Activated CD8-positive, alpha-beta memory T cell treated with anti-CD3 and anti-CD28 coated beads for 1 hour (primary cell): ENCODE measurements at places on chromosomes 16 and 17.

DNA sequence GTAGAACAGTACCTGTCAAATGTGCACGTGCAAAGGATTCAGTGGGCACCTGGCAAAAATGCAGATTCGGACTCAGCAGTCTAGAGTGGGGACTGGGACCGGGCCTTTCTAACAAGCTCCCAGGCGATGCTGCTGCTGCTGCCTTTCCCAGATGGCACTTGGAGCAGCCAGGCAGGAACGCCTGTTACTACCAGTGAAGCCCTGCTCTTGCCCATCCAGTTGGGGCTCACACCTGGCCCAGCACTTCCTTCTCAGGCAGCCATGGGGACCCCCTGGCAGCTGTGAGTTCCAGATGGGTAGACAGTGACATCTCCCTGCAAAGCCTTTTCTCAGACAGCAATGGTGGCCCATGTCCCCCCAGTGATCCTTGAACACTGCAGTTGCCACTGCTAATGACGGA is 30.4 kb downstream of the KDM8 start:
- DNase-seq: no peak

- DNase-seq: no peak
These were observed 22.9 kb downstream of the ANKRD40 start for GRCh38 chr17:50684612-50685333.

GRCh38 chr16:88070341-88070740 is 119.1 kb downstream of the BANP start:
- no peak for DNase-seq

DNA sequence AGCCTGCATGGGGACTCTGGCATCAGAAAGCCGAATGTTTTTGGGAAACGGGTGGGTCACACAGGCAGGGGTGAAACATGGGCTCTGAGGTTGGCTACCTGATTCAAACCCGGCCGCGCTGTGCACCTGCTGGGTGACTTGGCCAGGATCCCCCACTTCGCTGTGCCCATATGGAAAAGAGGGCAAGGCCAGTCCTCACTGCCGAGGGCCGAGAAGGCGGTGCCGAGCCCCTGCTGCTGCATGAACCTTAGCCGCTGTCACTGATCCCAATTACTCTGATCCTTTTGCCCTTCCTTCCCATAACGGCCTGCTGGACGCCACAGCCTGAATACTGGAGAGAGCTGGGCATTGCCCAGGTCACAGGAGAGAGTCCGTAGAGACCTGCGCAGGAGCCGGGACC is 17.7 kb downstream of the KDM8 start:
- DNase-seq: no peak

- no peak for DNase-seq
These were observed 5.6 kb upstream of the RBL2 start for GRCh38 chr16:53428681-53429080.

- DNase-seq: no peak
These were observed 467.1 kb downstream of the WWOX start for GRCh38 chr16:78566397-78567073.

DNA sequence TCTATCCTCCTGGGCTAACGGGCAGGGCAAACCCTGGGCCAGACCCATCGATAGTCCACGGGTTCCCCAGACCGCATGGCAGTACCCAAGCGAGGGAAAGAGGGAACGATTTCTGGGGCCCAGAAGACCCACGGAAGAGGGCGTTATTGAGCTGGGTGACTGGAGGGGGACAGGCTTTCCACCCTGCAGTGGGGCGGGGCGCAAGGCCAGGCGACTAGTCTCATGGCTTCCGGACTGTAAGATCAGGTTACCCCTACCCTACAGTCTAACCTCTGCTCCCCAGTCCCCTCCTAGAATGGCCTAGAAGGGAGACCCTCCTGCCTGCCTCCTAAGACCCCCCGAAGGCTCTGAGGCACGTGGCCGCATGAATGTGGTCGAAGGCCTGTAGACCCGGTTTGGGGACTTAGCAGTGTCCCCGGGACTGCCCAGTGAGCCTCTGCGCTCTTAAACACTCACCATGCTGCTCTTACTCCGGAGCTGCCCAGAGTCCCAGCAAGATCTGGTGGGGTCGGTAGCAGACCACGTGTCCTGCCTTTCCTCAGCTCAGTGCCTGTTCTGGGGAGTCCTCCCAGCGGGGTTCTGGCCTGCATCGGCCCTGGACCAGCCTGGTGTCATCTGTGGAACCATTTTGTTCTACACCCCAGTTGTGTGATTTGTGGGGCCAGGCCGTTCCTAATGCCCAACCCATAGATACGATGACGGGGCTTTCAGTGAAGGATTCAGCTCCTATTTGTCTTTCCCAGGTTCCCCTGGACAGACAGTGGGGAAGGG is 13.2 kb upstream of the AURKB start:
- DNase-seq: no peak

DNA sequence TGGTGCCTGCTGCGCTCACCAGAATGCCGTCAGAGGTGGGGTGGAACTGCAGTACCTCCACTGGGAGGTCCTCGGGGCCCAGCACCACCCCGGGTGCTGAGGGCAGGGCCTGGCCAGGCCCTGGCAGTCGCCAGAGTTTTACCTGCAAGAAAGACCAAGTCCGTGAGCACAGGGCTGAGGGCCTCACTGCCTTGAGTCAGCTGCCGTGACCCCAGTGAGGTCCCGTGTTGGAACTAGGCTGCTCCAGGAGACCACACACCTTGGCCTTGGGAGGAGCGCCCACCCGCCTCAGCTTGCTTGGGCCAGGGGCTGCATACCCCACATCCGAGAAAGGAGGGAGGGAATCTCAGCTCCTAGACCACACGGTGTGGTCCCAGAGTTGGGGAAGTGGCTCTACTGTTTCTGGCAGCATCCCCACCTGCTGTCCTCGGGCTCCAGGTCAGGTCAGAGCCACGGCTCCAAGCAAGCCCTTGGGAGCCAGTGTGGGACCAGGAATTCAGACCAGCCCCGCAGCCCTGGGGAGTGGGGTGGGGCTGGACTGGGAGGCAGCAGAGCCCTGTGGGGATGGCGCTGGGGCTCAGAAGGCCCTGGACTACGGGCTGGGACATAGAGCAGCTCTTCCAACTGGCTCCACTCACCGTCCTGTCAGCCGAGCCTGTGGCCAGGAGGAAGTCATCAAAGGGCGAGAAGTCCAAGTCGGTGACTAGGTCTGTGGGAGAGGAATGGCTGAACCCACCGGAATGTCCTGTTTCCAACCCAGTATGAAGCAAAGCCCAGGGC is 8.7 kb downstream of the CORO7 start:
- no peak for DNase-seq

DNA sequence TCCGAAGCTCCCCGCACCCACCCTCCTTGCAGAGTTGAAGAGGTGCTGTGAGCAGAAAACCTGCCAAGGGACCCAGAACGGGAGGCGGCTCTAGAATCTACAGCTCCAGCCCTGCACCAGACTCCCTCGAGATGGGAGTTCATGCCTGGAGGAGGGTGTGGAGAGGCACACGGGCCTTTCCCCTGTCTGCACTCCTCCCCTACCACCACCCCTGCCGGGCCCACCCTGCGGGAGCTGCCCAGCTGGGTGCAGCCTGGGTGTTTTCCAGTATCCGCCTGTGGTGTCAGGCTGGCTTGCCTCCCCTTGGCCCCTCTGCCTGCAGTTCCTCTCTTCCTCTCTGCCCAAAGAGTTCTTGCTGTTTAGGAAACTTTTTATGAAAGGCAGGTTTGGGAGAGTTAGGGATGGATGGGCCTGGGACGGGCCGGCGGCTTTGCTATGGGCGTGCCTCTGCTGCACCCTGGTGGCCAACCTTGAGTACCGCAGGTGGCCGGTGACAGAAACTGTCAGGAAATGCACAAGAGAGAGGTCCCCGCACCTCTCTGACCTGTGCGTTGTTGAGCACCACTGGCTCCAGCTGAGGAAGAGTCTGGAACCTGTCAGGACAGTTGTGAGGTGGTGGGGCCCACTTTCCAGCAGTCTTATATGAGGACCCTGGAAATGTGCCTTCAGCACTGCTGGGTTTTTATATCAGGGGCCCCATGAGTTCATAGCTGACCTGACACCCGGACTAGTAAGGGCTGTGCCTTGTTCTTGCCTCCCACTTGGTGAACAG is 354.1 kb downstream of the SEC14L1 start:
- peak; percentile 41 for DNase-seq

DNA sequence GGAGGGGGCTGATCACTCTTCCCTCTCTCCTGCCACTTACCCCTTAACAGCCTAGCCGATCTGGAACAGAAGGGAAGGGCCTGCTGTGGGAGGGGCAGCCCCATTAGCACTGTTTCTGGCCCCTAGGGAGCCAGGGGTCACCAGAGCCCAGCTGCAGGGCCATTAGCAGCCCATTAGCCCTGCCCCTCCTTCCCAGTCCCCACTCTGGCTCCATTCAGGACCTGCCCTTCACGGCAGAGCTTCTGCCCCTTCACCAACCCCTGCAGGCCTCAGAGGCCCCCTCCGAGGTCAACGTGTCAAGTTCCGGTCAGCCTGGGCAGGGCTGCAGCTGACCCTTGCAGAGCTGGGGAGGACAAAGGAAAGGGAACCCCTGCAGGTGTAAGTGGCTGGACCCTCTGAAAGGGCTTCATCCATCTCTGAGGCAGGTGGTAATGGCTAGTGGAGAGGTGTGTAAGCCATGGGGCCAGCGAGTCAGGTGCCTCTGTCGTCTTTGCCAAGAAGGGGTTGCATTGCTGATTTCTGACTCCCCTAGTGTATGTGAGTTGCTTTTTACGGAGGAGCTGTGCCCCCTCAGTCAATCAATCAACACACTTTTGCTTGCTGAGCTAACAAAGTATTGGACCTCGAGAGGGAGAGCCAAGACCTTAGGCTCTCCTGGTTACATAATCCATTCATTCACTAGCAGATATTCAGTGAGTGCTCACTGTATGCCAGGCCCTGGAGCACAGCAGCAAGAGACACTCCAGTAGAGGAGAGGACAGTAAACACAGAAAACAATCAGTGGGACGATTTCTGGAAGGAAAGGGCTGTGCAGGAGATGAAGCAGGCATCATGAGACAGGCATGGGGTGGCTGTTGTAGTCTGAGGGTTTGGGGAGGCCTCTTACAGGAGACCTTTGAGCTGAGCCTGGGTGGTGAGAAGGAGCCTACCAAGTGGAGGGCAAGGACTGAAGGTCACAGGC is 18.2 kb upstream of the KCNJ12 start:
- DNase-seq: no peak

DNA sequence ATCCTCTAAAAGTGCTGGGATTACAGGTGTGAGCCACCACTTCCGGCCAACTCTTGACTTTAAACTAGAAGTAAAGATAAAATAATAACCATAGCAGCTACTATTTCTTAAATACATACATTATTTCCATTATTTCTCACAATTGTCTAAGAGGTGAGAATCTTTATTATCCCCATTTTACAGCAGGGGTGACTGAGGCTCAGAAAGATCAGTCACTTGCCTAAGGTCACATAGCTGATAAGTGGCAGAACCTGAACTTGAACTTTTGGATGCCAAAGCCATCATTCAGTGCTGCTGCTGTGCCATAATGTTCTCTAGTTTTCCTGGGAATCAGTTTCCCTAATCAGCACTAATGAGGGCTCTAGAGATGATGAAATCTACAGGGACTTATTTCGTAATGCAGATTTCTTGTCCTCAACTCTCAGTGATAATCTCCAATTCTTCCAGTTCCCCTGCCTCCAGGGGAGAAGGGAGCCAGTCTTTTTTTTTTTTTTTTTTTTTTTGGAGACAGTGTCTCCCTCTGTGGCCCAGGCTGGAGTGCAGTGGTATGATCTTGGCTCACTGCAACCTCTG is 25.2 kb upstream of the GPRC5B start:
- DNase-seq: no peak

- no peak for DNase-seq
These were observed 1.3 kb downstream of the C17orf58 start for GRCh38 chr17:67994817-67995569.

DNA sequence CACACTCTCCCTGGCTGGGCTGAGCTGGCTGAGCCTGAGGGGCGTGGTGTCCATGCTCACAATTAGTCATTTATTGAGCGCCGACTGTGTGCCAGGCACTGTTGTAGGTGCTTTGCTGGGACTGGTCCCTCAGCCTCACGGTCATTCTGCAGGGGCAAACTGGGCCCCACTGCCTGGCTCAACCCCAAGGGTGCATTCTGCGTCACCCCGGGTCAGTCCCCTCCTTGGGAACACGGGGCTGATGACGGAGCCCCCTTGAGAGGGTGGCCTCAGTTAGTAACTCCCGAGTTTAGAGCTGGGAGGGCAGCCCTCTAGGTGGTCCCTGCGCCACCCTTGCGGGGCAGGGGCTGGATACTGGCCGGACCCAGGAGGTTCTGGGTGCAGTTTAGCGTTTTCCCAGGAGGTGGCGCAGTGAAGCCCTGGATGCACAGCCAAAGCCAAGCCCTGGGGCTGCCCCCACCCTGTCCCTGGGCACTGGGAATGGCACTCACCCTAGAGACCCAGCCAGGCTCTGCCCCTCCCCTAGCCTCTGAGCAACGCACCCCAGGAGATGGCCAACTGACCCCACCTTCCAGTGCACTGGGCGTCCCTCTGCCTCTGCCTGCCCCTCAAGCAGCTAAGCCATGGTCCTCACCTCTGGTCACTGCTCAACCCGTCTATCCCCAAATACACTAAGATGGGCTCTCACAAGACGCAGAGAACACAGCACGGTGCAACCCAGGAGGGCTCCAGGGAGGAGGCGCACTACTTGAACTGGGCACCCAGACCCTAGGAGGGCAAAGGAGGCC is 243.2 kb upstream of the GSE1 start:
- DNase-seq: peak; percentile 23

- DNase-seq: no peak
These were observed 36.7 kb downstream of the SALL1 start for GRCh38 chr16:51114382-51114781.

DNA sequence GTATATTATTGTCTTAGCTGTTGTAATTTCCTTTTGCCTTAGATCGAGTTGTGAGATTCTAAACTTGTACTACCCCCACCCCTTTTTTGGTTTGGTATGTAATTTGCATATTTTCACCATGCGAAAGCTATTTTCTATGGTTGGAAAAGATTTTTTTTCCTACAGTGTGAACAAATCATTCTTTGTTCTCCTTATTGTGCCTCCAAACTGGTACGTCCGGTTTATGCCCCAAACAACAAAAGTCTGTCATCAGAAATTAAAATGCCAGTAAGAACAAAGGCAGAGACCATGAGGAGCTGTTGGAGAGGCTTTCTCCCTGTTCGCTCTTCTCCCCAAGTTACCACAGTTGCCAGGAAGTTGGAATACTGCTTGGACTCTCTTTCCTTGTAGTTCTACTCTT is 66.1 kb downstream of the BCAS3 start:
- no peak for DNase-seq

DNA sequence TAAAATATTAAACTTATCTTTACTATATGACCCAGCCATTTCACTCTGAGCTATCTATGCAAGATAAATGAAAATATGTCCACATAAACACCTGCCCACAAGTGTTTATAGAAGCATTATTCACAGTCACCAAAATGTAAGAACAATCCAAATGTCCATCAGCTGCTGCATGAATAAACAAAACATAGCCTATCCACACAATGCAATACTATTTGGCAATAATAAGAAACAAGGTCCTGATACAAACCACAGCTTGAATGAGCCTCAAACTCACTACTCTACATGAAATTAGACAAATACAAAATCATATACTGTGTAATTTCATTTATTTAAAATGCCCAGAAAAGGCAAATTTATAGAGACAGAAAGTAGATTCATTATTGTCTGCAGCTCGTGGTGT is 355.1 kb downstream of the CDH8 start:
- no peak for DNase-seq

- DNase-seq: no peak
These were observed 44.7 kb downstream of the CEP95 start for GRCh38 chr17:64551461-64551860.

GRCh38 chr16:86031141-86031678 is 132.2 kb downstream of the IRF8 start:
- DNase-seq: no peak
